Activated naive CD4-positive, alpha-beta T cell (primary cell): ENCODE measurements at places on chromosomes 11 and 22.
A peak's percentile ranks its signal among the peaks of the same experiment; 100 is the strongest.

DNA sequence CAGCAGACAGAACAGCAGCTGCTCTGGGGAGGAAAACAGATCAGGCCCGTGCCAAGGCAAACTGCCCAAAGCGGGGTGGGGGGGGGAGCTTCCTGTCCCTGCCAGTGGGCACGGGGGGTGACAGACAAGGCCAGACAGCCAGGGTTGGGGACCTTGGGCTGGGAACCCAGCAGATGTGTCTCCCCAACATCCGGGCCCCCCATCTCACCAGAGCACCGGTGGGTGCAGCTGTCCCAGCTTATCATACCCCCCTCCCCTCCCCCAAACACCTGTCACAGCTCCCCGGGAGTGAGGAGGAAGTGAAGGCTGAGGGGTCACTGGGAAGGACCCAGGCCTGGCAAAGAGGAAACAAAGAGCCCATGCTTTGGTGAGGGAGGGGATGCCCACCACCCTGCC, 1.3 kb downstream of the PPP1R14B start:
- no peak for DNase-seq

- no peak for DNase-seq
These were observed 26.5 kb downstream of the SYT13 start for GRCh38 chr11:45259592-45259991.

DNA sequence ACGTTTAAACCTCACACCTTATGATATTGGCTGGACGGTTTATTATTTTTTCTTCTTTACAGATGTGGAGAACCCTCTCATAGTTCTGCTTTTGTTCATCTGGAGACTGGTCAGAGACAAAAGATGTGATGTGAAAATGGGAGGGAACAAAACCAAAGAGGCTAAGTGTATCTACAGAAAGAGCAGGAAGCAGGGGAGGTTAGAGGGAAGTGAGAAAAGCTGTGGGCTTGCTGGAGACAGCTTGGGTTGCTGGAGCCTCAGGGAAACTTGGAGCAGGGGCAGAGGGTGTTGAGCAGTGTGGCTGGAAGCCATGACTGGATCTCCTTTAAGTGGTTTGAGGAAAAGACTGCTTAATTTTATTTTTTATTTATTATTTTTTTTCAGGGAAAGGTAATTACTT, 79.0 kb upstream of the SNX19 start:
- DNase-seq: no peak

DNA sequence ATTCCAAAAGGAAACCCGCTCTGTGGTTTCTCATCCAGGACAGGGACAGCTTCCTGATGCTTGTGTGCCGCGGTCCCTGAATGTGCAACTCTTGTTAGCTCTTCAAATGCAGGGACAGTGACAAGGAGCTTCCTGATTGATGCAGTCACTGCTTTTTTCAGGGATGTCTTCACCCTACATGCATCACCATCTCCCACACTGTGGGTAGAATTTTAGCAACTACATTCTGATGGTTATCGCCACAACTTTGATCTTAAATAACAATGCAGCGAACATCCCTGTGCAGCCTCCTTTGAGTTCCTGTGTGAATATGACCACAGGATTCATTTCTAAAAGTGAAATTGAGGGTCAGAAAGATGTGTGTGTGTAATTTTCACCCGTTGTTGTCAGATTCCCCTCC, 115.0 kb downstream of the GGTLC2 start:
- DNase-seq: no peak

DNA sequence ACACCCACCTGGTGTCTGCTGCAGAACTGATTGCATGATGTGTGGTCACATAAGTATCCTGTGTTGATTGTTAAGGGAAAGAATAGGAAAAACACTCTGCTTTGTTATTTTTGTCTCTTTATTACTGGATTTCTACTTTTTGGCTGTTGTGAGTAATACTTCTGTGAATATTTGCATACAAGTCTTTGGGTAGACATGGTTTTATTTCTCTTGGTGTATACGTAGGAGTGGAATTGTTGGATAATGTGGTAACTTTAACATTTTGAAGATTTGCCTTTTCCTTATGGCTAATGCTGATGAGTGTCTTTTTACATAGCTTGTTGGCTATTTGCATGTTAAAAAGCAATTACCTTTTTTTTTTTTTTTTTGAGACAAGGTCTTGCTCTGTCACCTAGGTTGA, 13.1 kb downstream of the PPP6R3 start:
- DNase-seq: no peak

DNA sequence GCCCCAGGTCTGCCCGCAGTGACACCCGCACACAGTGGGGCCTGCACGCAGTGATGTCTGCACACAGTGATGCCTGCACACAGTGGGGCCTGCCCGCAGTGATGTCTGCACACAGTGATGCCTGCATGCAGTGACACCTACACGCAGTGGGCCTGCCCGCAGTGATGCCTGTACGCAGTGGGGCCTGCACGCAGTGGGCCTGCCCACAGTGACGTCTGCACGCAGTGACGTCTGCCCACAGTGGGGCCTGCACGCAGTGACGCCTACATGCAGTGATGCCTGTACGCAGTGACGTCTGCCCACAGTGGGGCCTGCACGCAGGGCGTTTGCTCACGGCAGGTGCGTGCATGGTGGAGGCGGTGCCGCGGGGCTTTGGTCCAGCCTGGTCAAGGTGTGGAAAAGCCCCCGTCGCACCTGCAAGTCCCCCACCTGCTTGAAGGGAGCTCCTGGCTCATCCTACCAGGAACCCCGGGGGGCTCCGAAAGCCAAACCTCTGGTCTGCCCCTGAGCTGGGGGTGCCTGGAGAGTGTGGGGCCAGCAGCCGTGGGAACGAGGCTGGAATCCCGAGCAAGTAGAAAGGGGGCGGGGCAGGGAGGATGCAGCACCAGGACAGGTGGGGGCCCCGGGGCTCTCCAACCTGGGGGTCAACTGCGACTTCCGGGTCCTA, 8.9 kb upstream of the SYT8 start:
- no peak for DNase-seq

- no peak for DNase-seq
These were observed 507.0 kb downstream of the NTM start for GRCh38 chr11:131877246-131877942.

GRCh38 chr11:73070653-73071052, 71.5 kb downstream of the FCHSD2 start:
- DNase-seq: no peak

GRCh38 chr11:126387857-126388256, 32.4 kb downstream of the ST3GAL4 start:
- no peak for DNase-seq

GRCh38 chr11:46295312-46296058, 18.0 kb downstream of the CREB3L1 start:
- DNase-seq: peak; percentile 76

DNA sequence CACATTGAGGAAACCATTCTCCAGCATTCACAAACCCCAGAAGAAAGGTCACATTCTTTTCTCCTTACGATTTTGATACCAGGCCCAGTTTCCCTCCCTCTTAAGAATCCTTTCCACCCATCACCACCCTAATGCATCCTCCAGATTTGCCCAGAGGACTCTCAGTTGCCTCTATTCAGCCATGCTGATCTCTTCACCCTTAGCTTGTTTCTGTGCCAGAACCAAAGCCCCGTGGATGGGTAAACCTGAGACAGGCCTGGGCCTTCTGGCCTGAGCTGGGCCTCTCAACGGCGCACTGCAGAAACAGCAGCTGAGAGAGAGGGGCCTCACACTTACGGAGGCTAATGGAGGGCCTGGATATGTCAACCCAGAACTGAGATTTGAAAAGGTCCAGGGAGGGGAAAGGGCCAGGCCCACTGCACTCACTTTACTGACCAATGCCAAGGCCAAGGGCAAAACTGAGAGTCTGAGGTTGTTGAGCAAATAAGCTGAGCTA, 32.2 kb upstream of the OAF start:
- no peak for DNase-seq

DNA sequence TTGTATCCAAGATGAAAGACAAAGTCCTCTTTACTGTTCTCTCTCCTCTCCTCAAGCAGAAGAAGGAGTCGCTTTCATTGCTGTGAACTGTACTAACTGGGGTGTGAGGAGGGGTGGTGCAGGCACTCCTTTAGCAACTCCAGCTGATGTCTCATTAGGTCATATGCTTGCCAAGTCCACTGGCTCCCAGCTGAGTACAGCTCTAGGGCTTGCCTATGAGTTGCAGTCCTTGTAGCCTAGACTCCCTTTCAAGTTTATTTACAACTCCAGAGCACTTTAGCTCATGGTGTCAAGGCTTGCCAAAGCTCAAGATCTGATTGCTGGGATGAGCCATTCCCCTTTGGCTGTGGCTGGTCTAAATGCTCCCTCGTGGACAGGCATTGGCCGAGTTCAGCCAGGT, 55.1 kb upstream of the PDGFD start:
- DNase-seq: no peak

- DNase-seq: no peak
These were observed 60.7 kb upstream of the CCDC89 start for GRCh38 chr11:85746670-85747069.

- DNase-seq: no peak
These were observed 289.8 kb upstream of the ANO3 start for GRCh38 chr11:26042113-26042512.

GRCh38 chr11:11313426-11313825, 39.6 kb downstream of the CSNK2A3 start:
- no peak for DNase-seq

GRCh38 chr22:48706934-48707762, 1120.5 kb downstream of the BRD1 start:
- DNase-seq: no peak

- DNase-seq: peak; percentile 51
These were observed at the start of gene MIAT for GRCh38 chr22:26656891-26657851. Gene MIAT (plus strand): TSS chr22:26657588.

DNA sequence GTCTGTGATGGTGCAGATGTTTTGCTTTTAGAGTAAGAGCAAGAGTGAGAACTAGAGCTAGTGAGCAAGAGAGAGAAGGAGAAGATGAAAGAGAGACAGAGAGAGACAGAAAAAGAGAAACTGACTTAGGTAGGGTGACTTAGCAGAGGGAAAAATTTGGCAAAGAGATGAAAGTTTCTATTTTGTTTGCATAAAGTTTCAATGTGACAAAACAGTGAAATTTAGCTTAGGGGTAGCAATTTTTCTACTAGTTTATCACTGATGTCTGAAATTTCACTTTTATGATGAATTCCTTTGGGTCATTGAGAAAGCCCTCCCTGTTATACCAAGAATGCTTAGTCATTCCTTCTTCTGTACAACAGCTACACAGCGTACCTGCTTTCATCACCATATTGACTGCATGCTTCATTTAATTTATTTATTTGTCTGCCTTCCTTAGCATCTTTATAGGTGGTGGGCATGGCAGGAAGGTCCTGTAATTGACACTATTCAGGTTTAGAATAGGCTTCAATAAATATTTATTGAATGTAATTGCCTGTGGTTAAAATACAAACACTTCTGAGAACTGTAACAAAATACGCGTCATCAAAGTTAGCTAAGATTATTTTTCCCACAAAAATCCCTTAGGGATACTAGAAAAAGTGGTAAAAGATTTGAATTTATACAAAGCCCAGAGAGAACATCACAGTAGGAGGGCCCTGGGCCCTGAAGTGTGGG, 19.9 kb upstream of the CTSC start:
- DNase-seq: no peak

- peak; percentile 31 for DNase-seq
These were observed 11.9 kb downstream of the B3GNT6 start for GRCh38 chr11:77046060-77046501.

GRCh38 chr22:46116491-46116958, 33.8 kb upstream of the PPARA start:
- DNase-seq: peak; percentile 69

GRCh38 chr22:35552196-35552842, 11.7 kb downstream of the RASD2 start:
- DNase-seq: peak; percentile 65

DNA sequence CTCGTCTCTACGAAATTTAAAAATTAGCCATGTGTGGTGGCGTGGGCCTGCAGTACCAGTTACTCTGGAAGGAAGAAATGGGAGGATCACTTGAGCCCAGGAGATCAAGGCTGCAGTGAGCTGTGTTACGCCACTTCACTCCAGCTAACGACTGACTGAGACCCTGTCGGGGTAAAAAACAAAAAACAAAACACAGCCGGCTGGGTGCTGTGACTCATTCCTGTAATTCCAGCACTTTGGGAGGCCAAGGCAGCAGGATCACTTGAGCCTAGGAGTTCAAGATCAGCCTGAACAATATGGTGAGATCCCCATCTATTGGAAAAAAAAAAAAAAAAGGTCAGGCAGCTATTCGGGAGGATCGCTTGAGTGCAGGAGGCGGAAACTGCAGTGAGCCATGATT, 2.4 kb downstream of the PAFAH1B2 start:
- DNase-seq: no peak

DNA sequence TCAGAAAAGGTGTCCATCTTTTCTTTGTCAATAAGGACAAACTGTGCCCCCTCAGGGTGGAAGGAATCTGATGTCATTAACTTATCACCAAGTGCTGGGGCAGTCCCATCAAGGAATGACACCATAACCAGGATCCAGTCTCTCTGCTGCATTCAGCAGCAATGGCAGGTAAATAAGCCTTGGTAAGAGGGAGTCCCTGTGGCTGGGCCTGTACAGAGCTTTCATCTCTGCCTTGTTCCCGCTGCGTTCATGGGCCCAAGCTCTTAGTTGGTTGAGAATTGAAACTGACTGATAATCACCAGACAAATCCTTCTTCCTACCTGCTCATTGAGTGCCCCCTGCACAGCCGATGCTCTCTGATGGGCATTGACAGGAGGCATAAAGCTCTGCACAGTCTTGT, 22.7 kb downstream of the EIF3F start:
- no peak for DNase-seq

DNA sequence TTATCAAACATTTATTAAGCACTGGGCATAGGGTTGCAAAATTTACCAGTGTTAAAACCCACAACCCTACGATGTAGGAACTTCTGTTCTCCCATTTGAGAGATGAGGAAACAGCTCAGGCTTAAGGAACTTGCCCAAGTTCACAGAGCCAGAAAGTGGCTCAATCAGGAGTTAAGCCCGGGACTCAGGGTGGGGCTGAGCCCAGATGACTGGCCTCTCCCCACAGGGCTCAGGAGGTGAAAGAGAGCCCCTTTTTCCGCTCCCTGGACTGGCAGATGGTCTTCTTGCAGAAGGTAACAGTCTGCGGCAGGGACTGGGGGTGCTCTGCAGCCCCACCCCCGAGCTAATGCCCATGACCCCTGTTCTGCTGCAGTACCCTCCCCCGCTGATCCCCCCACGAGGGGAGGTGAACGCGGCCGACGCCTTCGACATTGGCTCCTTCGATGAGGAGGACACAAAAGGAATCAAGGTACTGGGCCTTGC, 5.6 kb upstream of the ANKRD13D start:
- DNase-seq: no peak
